Activated T-cell treated with anti-CD3 and anti-CD28 coated beads, Interleukin-2, amount 50 U/mL, for 24 hours (primary cell): ENCODE measurements at places on chromosomes 7 and 10.

GRCh38 chr10:35875016-35875676 is 233.1 kb upstream of the FZD8 start:
- DNase-seq: no peak

DNA sequence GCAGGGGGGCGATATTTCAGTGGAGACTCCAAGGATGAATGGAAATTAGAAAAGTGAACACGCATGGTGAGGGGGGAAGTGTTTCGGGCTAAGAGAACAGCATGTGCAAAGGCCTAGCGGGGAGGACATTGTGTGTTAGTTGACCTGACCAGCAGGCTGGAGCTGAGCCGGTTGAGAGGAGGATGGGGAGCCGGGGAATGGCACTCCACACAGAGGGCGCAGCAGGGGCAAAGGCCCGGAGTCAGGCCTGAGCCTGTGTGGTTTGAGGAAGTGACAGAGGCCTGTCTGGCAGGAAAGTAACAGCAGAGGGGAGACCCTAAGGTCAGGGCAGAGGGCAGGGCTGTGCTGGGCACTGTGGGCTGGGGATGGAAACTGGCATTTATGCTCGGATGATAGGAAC is 83.2 kb upstream of the ZNF479 start:
- no peak for DNase-seq

- DNase-seq: no peak
Measured at GRCh38 chr10:13920031-13920430, 333.3 kb downstream of the PRPF18 start.

DNA sequence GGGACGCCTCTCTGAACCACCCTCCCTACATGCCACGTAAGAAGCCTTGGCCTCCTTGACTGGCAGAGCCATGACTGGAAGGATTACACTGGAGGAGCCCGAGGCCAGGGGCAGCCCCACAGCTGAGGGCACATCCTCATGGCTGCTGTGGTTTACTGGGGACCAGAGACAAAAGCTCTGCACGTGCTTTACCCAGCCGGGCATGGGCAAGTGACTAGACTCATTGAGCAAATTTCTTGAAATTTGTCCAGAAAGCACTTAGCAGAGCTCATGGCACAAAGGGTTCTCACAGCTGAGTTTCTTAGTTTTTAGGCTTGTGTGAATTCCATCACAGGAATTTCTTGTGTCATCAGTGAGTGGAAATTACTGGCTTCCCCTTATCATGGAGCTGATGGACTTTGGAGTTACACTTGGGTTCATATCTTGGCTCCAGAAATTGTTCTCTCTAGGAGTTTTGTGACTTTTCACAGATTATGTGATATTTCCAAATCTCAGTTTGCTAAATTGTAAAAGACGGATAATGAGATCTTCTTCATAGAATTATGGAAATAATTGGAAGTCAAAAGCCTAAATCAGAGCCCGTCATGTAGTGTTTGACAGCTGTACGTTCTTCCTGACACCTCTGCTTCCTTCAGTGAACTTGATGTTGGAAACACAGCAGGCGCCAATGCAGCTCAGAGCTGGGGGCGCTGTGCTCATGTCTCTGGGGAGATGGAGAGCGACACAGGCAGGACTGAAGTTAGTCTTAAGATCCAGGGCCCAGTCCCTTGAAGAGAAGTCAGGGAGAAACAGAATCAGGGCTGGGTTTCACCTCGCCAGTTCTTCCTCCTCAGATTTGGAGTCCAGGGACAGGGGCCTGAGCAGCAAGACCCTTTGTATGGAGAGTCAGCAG is 47.7 kb upstream of the MGAM2 start:
- DNase-seq: no peak

- no peak for DNase-seq
Measured at GRCh38 chr10:118356628-118357027, 14.5 kb upstream of the FAM204A start.

GRCh38 chr7:75968561-75969001 is 25.8 kb downstream of the TMEM120A start:
- no peak for DNase-seq

DNA sequence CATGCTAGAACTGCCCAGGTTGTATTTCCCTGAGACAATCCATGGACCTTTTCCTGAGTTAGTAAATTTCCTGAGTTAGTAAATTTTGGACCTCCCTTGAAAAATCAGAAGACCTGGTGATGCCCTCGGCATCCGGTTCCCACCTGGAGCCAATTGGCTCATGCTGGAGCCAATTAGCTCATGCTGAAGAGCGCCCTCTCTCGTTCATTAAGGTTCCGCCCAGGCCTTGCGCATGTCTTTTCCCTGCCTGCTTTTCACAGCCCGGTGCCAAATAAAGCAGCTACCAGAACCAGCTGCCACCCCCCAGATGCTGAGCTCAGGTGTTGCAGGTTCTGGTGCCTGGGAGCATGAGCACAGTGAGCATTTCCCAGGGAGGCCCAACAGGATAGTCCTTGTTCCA is 96.2 kb downstream of the APBB1IP start:
- DNase-seq: no peak

DNA sequence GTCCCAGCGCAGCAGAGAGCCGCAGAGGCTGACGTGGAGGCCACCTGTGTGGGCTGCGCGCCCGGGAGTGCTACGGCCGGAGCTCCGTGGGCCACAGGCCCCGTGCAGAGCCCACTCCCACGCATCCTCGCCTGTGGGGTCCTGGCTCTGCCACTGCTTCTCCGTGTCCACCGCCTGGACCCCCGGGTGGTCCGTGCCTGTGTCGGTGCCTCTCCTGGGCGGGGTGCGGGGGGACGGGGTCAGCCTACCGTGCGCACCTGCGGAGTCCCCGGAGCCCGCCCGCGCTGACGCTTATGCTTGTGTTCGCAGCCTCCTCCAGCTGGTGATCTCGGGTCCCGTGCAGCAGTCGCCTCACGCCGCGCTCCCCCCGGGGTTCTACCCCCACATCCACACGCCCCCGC is 7.8 kb upstream of the ZNF853 start:
- DNase-seq: no peak

- no peak for DNase-seq
Measured at GRCh38 chr7:22998519-22998896, 15.4 kb downstream of the HYCC1 start.

- peak; percentile 77 for DNase-seq
Measured at GRCh38 chr10:26437637-26438461, at the start of gene APBB1IP. Gene APBB1IP, plus strand, starts transcription at chr10:26438341. Its CDS starts 53,986 bp downstream, at chr10:26492327.

GRCh38 chr7:15174485-15174884 is 271.9 kb upstream of the DGKB start:
- DNase-seq: no peak

DNA sequence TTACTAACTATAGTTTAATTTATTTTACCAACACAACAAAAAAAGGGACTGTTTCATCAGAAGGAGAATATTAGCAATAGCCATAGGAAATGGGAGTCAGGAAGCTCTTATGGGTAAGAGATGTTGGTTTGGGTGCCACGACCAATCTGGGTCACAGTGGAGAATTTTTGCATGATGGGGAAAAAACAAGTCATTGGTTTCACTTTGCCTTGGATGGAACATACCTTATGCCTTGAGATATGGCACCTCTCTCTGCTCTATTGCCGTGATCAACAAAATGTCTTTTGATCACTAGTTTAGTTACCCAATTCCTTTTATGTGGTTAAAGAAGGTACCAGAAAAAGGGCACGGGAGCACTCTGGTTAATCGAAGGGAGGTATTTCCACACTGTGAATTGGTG is 48.2 kb downstream of the PNLIPRP3 start:
- no peak for DNase-seq
